Activated naive CD4-positive, alpha-beta T cell treated with anti-CD3 and anti-CD28 coated beads, Interleukin-2, amount 50 U/mL, for 16 hours (primary cell): ENCODE measurements at places on chromosomes 5 and 9.

- no peak for DNase-seq
Observed at GRCh38 chr9:131804826-131805225, 65.0 kb upstream of the RAPGEF1 start.

- no peak for DNase-seq
Observed at GRCh38 chr5:173165177-173166016, 21.1 kb downstream of the BNIP1 start.

DNA sequence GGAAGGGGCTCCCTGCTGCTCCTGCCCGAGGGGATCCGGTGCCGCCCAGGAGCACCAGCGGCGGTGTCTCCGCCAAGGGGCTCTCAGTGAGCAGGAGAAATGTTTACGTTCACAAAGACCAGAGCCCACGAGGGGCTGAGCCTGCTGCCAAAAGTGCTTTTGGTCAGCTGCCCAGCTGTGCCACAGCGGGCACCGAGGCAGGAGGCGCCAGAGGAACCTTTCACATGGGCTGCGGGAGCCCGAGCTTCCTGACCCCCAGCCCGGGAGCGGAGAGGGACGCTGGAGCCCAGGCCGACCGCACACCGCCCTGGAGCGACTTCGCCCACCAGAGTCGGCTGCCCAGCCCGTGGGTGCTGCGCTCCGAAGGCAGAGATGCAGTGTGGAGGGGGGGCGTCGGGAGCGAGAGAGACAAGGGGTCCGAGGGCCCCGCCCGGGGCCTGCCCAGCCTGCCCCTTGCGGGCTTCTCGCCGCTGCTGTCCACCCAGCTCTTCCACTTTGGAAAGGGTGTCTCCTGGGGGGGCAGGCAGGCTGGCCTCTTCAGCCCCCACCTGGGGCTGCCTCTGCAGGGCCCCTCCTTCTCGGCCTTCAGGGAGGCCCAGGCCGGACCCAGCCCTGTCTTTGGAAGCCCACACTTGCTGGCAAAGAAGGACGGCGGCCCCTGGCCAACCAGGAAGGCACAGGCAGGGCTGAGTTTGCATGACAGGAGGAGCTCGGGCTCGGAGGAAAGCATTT, 7.9 kb downstream of the PPP1R26 start:
- no peak for DNase-seq

GRCh38 chr5:134503088-134503936, 22.2 kb upstream of the JADE2 start:
- peak; percentile 38 for DNase-seq

GRCh38 chr5:3348576-3349535, 246.8 kb upstream of the IRX1 start:
- no peak for DNase-seq
